NCI-H1105 treated with DMSO at 0.1 percent for 48 hours (cell line): ENCODE measurements at places on chromosomes 5 and 9.

- DNase-seq, result no peak
These were observed 10.7 kb downstream of the PHYKPL start for GRCh38 chr5:178221853-178222252.

GRCh38 chr9:110161940-110162339 lies 46.0 kb downstream of the C9orf152 start:
- DNase-seq, result no peak

DNA sequence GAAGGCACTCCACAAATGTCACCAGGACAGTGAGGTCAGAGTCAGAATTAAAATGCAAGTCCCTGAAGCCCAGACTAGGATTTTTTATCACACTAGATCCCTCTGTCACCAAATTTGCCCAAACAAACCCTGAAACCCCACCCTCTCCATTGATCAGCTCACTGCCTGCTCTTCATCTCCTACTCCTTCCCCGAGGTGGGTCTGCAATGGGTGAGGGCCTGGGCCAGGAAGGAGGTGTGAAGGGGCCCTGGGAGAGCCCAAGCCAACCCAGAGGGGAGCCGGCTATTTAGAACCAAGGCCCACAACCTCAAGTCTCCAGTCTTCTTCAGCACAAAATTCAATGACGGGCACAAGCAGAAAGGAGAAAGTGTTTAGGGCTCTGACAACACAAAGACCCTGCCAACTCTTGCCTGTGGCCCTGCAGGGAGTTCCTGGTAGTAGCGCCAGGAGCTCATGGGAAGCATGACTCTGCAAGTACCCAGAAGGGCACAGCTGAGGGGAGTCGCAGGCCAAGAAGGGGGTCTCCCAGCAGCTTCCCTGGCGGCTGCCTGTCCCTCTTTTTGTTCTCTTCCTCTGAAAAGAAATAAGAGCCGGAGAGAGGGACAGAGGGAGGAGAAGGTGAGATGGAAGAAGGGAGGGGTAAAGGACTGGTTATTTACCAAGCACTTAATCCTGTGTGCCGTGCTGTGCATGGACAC lies 5.5 kb downstream of the FOXI1 start:
- no peak for DNase-seq

DNA sequence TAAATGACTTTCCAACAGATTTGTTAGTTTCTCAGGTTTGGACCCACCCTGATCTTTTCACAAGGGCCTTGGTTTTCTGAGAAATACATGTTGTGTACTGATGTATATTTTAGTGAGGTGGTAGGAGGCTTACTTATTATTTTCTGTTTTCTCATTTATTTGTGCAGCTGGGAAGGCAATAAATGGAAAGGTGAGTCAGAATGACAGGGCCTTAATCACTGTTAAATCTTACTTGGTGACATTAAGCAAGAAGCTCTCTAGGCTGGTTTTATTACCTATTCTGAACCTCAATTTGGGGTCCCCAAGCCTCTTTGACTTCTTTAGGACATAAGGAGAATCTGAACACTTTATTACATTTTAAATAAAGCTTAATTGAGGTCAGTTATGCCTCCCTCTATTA lies 214.0 kb upstream of the DAB2 start:
- DNase-seq, result no peak

GRCh38 chr5:131462454-131462853 lies 172.6 kb downstream of the RAPGEF6 start:
- DNase-seq, result no peak

- no peak for DNase-seq
These were observed 30.0 kb upstream of the SH3RF2 start for GRCh38 chr5:145906401-145906800.

DNA sequence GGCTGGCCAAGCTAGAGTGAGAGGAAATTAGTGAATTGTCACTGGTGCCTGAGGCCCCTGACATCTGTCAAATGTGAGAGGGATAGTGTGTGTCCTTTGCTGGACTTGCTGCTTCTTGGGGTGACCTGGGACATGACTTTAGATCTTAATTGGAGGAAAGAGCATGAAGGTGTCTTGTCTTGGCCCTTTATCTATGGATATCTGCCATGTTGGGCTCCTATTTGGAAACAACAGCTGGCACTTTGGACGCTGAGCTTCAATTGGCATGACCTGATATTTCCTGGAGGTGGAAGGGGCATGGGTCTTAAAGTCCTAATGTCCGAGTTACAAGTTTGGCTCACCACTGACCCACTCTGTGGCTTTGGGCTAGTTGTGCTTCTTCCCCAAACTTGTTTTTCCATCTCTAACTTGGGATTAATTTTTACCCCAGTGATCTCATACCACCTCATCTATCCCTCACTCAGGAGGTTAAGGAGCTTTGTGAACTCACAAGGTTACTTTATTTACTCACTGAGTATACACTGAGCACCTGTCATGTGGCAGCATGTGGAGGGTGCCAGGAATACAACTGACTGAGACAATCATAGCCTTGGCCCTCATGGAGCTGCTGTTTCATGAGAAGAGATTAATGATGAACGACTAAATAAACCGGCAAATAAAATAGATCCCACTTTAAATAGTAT lies 30.1 kb upstream of the CXCL14 start:
- no peak for DNase-seq

DNA sequence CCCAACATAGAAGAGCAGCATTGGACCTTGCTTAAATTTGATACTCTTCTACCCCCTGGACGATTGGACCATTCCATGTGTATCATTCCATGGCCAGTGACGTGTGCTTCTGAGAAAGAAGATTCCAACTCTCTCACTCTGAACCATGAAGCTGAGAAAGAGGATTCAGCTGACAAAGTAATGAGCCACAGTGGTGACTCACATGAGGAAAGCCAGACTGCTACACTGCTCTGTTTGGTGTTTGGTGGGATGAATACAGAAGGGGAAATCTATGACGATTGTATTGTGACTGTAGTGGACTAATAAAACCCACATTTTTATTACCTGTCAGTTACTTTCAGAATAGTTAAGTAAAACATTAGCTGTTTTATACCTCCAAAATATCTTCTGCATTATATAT lies 7.5 kb downstream of the HSPA5 start:
- DNase-seq, result no peak

- peak; percentile 15 for DNase-seq
These were observed 69.1 kb downstream of the PSAT1 start for GRCh38 chr9:78365748-78366697.

DNA sequence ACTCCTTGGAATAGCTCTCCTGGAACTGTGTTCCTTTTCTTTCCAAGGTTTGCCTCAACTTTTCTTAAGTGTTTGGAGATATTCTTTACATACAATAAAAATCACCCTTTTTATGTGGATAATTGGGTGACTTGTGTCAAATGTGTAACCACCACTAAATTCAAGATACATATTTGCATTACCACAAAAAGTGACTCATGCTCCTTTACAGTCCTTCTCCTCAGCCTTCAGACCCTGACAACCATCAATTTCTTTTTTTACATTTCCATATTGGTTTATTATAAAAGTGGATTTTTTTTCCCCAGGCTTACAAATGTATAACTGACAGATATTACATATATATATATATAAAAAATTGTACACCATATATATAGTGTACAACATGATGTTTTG lies 372.0 kb upstream of the KCNN2 start:
- no peak for DNase-seq

- DNase-seq, result no peak
These were observed 87.3 kb downstream of the INSYN2B start for GRCh38 chr5:169893010-169893409.
